Activated CD8-positive, alpha-beta memory T cell treated with anti-CD3 and anti-CD28 coated beads, Interleukin-2, amount 10 ng/mL, durations not matched to agents 7 days and 5 days (primary cell): ENCODE measurements at places on chromosomes 11 and 22. TPM values are rescaled to one million over a fixed set of nuclear protein-coding genes. Genes with fewer than 3 reads are reported as not detected.

- no peaks in the 10 kb centered on the region for H3K36me3 ChIP-seq
- H3K4me1 ChIP-seq, result no peaks in the 10 kb centered on the region
- peaks cover 24% of the 10 kb centered on the region for H3K27me3 ChIP-seq
- H3K4me3 ChIP-seq, result no peak overlapping the region
Observed at GRCh38 chr11:120068114-120068573, 69.8 kb downstream of the TRIM29 start.

CD6 gene
- total RNA-seq, result 181 TPM

ZNF280A gene
- not detected for total RNA-seq

GRCh38 chr11:119624102-119624615, 104.8 kb downstream of the NECTIN1 start:
- DNase-seq, result no peak
- H3K27me3 ChIP-seq, result peaks cover 10% of the 10 kb centered on the region
- no peaks in the 10 kb centered on the region for H3K4me1 ChIP-seq
- H3K4me3 ChIP-seq, result no peak overlapping the region

DNA sequence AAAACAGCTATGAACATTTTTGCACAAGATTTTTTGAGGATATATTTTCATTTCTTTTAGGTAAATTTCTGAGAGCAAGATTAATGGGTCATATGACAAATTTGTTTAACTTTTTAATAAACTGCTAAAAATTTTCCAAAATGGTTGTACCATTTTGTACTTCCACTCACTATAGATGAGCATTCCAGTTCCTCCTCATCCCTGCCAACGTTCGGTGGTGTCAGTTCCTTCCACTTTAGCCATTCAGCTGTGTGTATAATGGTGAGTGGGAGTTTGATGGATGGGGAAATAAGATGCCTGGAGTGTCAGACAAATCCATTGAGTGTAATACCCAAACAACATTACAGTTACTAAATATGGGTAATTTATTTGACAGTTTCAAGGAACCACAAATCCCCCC, 49.7 kb downstream of the MIAT start:
- H3K4me1 ChIP-seq, result peaks cover 14% of the 10 kb centered on the region
- H3K27me3 ChIP-seq, result no peaks in the 10 kb centered on the region
- H3K4me3 ChIP-seq, result no peak overlapping the region
- DNase-seq, result no peak
- peaks cover 19% of the 10 kb centered on the region for H3K36me3 ChIP-seq

- DNase-seq, result no peak
- H3K36me3 ChIP-seq, result peaks cover 3% of the 10 kb centered on the region
- no peak overlapping the region for H3K4me3 ChIP-seq
- no peak overlapping the region for H3K27ac ChIP-seq
- no peaks in the 10 kb centered on the region for H3K27me3 ChIP-seq
Observed at GRCh38 chr11:76131142-76131541, 75.2 kb downstream of the WNT11 start.

DNA sequence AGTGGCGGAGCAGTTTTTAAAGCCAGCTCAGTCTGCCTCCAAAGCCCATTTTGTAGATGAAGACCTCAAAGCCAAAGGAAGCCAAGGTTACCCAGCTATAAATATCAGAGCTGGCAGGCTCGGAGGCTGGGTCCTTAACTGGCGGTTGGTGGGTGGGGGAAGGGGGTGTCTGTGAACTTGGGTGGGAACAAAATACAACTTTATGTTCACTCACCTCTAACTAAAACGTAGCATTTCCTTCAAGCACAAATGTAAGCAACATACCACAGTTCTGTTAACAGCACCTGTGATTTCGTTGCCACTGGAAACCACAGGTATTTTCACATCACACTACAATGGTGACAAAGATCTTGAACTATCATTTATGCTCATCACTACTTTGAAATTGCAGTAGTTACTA, 99.7 kb upstream of the SYT13 start:
- no peak overlapping the region for H3K4me3 ChIP-seq
- H3K4me1 ChIP-seq, result peaks cover 15% of the 10 kb centered on the region
- peaks cover 27% of the 10 kb centered on the region for H3K27me3 ChIP-seq
- H3K36me3 ChIP-seq, result no peaks in the 10 kb centered on the region

DNA sequence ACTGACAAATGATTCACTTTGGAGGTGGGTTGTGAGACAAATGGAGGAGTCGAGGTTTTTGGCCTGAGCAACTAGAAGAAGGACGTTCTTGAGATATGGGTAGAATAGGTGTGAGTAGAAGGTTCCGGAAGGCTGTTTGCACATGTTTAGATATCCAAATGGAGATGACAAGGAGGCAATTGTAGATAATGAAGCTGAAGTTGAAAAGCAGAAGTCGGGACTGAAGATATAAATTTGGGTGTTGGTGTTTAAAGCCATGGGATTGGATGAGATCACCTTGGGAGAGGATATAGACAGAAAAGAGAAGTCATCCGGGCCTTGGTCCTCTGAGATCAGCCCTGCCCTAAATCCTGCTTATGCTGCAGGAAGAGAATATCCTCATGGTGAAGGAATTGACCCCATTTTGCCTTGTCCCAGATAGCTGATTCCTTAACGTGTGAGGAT, 75.5 kb upstream of the CD44 start:
- H3K27me3 ChIP-seq, result peaks cover 13% of the 10 kb centered on the region
- peaks cover 34% of the 10 kb centered on the region for H3K4me1 ChIP-seq
- H3K4me3 ChIP-seq, result no peak overlapping the region
- no peak overlapping the region for H3K27ac ChIP-seq
- H3K36me3 ChIP-seq, result peaks cover 23% of the 10 kb centered on the region
- DNase-seq, result no peak

TBX10 gene
- not detected for total RNA-seq

DNA sequence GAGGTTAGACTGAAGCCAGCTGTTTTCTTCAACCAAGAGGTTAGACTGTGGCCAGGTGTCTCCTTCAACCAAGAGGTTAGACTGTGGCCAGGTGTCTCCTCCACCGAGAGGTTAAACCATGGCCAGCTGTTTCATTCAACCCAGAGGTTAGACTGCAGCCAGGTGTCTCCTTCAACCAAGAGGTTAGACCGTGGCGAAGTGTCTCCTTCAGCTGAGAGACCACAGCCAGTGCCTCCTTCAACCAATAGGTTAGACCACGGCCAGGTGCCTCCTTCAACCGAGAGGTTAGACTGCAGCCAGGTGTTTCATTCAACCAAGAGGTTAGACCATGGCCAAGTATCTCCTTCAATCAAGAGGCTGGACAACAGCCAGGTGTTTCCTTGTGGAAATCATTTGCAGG, 498.1 kb downstream of the TBC1D22A start:
- H3K36me3 ChIP-seq, result no peaks in the 10 kb centered on the region
- H3K4me1 ChIP-seq, result no peaks in the 10 kb centered on the region

DNA sequence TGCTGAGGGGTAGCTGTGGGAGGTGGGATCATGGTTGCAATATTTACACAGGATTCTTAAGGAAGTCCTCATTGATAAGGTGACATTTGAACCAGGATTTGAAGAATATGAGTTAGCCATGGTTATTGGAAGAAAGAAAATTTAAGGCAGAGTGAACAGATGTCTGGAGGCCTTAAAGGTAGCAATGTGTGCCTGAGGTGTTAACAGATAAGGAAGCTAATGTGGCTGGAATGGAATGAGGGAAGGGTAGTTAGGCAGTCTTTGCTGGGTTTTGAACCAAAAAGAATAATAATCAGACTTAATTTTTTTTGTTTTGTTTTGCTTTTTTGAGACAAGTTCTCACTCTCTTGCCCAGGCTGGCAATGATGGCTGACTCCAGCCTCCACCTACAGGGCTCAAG, 9.7 kb upstream of the DEPDC7 start:
- H3K27ac ChIP-seq, result no peak overlapping the region
- peaks cover 21% of the 10 kb centered on the region for H3K27me3 ChIP-seq
- DNase-seq, result no peak
- H3K36me3 ChIP-seq, result no peaks in the 10 kb centered on the region

SLC22A8 gene
- not detected for total RNA-seq

DNA sequence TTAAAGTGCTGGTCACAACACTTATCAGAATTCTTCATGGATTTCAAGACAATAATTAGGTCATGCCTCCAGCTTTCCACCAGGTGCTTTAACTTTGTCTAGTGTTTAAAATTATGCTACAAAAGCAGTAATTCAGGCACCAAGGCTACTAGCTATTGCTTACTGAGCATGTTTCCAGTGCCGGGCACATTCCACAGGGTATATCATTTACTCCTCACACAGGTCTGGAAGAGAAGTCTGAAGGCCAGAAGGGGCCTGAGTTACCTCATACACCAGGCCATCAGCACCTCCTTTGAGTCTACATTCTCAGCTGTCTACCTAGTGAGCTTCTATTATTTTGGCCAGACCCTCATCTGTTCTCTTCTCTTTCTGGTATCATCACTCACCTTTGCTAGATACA, 41.7 kb upstream of the LMO2 start:
- H3K36me3 ChIP-seq, result no peaks in the 10 kb centered on the region
- no peak overlapping the region for H3K27ac ChIP-seq
- H3K4me3 ChIP-seq, result no peak overlapping the region
- no peak for DNase-seq
- peaks cover 4% of the 10 kb centered on the region for H3K27me3 ChIP-seq

KDM4F gene
- not detected for total RNA-seq

SERHL2 gene
- total RNA-seq, result 1.4 TPM

DNA sequence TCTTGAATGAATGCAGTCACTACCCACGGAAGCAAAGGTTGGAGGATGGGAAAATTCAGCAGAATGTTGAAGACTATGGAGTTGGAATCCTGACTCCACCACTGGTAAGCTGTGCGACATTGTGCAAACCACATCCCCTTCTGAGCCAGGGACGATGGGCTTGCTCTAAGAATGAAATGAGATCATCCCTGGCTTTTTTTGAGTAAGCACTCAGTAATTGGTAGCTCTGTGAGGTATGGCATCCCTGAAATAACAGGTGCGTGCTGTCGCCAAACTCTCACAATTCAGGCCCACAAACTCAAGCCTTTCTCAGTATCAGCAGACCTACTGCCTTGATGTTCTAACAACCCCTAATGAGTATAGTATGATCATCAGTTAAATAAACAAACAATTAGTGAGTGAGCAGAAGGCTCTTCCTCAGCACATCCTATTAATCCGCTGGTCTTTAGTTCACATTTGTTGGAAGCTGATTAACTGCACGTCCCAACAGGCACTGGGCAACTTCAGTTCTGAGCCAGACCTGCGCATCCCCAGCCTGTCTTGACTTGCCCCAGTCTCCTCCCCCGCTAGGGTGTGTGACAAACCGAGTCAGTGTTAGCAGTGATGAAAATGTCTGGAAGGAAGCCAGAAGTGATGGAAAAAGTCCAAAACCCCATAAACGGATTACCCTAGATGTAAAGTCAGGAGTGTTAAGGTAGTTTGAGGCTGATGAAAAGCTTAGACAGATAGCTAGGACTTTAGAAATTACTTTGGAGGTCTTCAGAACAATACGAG, 235.5 kb downstream of the GRIK4 start:
- H3K27ac ChIP-seq, result no peak overlapping the region
- no peaks in the 10 kb centered on the region for H3K36me3 ChIP-seq
- H3K4me1 ChIP-seq, result no peaks in the 10 kb centered on the region
- peaks cover 9% of the 10 kb centered on the region for H3K27me3 ChIP-seq

GRCh38 chr11:112212290-112212689, 13.9 kb upstream of the PTS start:
- H3K36me3 ChIP-seq, result no peaks in the 10 kb centered on the region
- H3K4me1 ChIP-seq, result no peaks in the 10 kb centered on the region
- peaks cover 17% of the 10 kb centered on the region for H3K27me3 ChIP-seq
- no peak overlapping the region for H3K4me3 ChIP-seq
- DNase-seq, result no peak
